Spinal cord (tissue), 10 donors: ENCODE measurements at places on chromosomes 12 and 14. TPM values are rescaled to one million over a fixed set of nuclear protein-coding genes. Genes with fewer than 3 reads are reported as not detected.

DNA sequence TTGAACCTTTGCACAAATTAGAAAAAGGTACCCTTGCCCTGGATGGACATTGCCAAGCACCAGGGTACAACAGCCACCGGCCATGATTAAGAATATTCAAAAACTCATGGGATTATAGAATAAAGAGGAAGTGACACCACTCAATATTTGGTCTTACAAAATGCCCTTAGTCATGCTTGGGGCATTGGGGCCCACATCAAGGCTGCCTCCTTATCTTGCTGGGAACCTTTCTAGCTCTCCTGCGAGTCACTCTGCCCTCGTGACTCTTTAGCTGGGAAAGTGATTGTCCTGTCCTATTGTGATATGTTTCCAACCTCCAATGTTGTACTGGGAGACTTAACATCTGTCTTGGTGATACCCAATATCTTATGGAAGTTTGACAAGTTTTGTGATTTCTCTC lies 57.8 kb downstream of the GTF2A1 start:
- H3K27ac ChIP-seq: no peak overlapping the region
- H3K4me1 ChIP-seq: no peaks in the 10 kb centered on the region
- H3K4me3 ChIP-seq: no peak overlapping the region
- H3K36me3 ChIP-seq: no peaks in the 10 kb centered on the region
- no peak for DNase-seq

- H3K27me3 ChIP-seq: peaks cover 9% of the 10 kb centered on the region
- H3K4me1 ChIP-seq: peaks cover 18% of the 10 kb centered on the region
- peaks cover 27% of the 10 kb centered on the region for H3K36me3 ChIP-seq
- DNase-seq: no peak
Measured at GRCh38 chr12:130778776-130779175, 60.3 kb downstream of the STX2 start.

- no peak overlapping the region for H3K4me3 ChIP-seq
- no peaks in the 10 kb centered on the region for H3K36me3 ChIP-seq
- DNase-seq: no peak
- H3K4me1 ChIP-seq: no peaks in the 10 kb centered on the region
- H3K27ac ChIP-seq: no peak overlapping the region
Measured at GRCh38 chr14:59632381-59632780, 55.8 kb upstream of the CCDC175 start.

IKZF4 gene
- 3.4 TPM for total RNA-seq

NGB gene
- total RNA-seq: 2.6 TPM

FAM90A1 gene
- total RNA-seq: not detected

DNA sequence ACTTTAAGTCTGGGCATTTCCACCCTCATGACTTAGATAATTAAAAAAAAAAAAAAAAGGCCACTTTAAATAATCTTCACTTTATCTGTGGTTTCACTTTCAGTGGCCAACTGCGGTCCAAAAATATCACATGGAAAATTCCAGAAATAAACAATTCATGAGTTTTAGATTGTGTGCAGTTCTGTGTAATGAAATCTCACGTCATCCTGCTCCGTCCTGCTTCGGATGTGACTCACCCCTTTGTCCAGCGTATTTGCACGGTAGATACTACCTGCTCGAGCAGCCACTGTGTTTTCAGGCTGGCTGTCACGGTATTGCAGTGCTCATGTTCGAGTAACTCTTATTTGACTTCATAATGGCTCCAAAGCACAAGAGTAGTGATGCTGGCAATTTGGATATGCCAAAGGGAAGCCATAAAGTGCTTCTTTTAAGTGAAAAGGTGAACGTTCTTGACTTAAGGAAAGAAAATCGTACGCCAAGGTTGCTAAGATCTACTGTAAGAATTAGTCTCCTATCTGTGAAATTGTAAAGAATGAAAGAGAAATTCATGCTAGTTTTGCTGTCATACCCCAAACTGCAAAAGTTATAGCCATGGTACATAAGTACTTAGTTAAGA lies 2.4 kb downstream of the E2F7 start:
- H3K27me3 ChIP-seq: peaks cover 10% of the 10 kb centered on the region
- peaks cover 9% of the 10 kb centered on the region for H3K4me1 ChIP-seq
- no peak for DNase-seq

DNA sequence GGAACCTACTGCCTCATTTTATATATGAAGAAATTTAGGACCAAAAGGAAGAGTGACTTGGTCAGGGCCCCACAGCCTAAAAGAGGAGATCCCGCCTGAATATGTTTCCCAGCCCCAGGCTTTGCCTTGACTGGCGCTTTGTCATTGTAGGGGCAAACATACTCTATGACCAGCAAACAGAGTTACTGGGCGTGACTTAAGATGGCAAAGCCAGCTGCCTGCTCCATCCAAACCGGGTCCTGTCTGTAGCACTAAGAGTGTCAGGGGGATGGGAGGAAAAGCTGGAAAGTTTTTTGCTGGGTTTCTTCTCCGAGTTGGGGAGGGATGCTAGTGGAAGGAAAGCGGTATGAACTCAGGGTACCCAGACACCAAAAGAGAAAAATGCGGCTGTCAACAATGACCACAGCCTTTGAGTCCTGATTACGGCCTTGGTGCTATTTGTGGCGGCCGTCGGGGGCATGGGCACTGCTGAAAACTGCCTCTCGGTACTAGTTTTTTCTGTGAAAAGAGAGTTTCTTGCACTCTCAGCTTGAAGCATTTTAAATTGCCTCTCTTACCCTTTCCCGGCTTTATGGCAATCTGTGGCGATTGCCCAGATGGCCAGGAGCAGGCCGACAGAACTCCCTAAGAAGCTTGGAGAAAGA lies 82.7 kb downstream of the PRIMA1 start:
- no peak for DNase-seq
- H3K27ac ChIP-seq: no peak overlapping the region
- peaks cover 16% of the 10 kb centered on the region for H3K36me3 ChIP-seq
- H3K4me1 ChIP-seq: no peaks in the 10 kb centered on the region

DNA sequence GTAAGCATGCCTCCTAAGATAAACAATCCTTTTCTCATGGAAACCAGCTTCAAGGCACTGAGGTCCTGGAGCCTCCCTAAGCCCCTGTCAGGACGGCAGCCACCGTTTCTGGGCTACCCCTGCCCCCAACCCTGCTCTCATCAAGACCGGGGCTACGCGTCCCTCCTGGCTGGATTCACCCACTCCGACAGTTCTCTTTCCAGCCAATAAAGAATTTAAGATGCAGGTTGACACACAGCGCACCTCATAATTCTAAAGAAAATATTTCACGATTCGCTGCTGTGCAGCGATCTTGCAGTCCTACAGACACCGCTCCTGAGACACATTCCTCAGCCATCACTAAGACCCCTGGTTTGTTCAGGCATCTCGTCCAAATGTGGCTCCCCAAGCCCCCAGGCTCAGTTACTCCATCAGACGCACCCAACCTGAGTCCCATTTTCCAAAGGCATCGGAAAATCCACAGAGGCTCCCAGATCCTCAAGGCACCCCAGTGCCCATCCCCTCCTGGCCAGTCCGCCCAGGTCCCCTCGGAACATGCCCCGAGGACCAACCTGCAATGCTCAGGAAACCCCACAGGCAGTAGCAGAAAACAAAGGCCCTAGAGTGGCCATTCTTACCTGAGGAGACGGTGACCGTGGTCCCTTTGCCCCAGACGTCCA lies 336.3 kb downstream of the TMEM121 start:
- no peaks in the 10 kb centered on the region for H3K36me3 ChIP-seq
- no peaks in the 10 kb centered on the region for H3K27me3 ChIP-seq
- no peak for DNase-seq
- H3K27ac ChIP-seq: no peak overlapping the region
- no peak overlapping the region for H3K4me3 ChIP-seq
- no peaks in the 10 kb centered on the region for H3K4me1 ChIP-seq

GRCh38 chr12:54654926-54655325 lies 6.8 kb upstream of the DCD start:
- no peaks in the 10 kb centered on the region for H3K27me3 ChIP-seq
- no peaks in the 10 kb centered on the region for H3K4me1 ChIP-seq
- peak; percentile 4 for DNase-seq
- H3K4me3 ChIP-seq: no peak overlapping the region
- no peak overlapping the region for H3K27ac ChIP-seq
- H3K36me3 ChIP-seq: no peaks in the 10 kb centered on the region

GRCh38 chr14:62745496-62745895 lies 299.8 kb downstream of the KCNH5 start:
- no peaks in the 10 kb centered on the region for H3K4me1 ChIP-seq
- no peak overlapping the region for H3K27ac ChIP-seq
- H3K27me3 ChIP-seq: no peaks in the 10 kb centered on the region

DNA sequence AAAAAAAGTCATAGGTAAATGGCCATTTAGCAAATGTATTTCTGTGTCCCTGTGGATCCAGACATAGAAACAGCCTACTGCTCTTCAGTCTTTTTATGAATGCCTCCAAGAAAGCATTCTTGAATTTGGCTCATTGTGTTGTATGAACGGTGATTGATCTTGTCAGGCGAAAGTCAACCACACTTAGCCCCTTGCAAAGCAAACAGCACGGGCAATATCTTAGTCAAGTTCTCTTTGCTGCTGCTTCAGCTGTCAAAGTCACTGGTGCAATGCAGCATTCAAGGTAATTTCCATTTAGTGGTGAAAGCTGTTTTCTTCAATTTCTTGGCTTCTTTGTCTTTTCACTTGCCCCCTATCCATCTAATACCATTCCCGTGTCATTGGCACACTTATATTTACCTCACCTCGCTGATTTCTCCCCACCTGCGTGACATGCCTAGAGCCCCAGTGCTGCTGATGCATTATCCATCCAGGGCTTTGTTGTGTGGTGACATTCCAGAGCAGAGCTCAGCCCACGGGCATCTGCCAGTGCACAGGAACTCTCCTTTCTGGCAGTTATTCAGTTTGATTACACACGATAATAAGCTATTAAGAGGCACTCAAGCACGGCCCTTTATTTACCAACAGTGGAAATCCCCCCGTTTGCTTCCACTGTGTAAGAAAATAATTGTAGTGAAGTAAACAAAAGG lies 362.3 kb upstream of the NOVA1 start:
- H3K4me1 ChIP-seq: peaks cover 4% of the 10 kb centered on the region
- DNase-seq: no peak

DNA sequence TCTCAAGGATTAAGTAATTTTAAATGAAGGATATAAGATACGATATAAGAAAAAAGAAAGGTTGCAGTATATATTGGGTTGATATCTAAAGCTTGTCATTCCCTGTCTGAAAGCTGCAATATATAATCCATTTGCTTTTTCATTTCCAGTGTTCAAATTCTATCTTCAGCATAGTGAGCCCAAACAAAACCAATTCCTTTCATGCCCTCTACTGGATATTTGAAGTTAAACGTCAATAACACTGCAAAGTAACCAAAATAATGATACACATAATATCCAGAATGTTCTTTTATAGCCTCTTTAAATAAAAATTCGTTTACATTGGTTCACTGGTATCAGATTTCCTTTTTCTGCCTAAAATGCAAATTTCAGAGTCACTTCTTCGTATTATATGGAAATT lies 64.5 kb upstream of the DAAM1 start:
- H3K4me3 ChIP-seq: no peak overlapping the region
- peak; percentile 65 for DNase-seq
- no peak overlapping the region for H3K27ac ChIP-seq
- H3K4me1 ChIP-seq: no peaks in the 10 kb centered on the region
- no peaks in the 10 kb centered on the region for H3K36me3 ChIP-seq

PRB2 gene
- not detected for total RNA-seq

DNA sequence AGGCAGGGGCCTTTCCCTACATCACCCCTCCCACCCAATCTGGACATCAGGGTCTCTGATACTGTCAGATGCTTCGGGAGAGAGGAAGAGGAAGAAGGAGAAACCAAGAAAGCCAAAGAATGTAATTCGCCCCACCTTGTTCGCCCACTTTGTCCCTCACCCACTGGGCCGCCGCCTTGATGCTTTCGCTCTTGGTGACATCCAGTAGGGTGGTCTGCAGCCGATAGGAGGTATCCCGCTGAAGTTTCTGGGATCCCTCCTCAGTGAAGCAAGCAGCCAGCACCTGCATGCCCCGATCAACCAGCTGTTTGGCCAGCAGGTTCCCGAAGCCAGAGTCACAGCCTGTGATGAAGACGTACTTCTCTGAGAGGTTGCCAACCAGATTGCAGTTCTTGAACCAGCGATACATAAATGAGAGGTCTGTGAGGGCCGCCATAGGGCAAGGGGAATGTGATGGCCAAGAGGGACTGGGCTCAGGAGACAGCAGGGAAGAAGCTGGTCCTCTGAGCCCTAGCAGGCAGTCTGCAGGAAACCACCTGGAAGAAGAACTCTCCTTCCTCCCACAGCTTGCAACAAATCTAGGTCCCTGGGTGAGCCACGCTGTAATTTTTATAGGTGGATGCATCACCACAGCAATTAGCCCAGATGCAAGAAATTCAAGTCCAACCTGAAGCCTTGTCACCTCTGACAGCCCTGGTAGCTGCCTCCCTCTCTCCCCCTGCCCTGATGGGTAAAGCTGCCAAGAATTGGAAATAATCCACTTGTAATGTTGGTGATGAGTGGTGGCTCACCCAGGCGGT lies at the start of gene SDR9C7:
SDR9C7 (minus strand) TSS at position 583 of the 800 bp plus-strand sequence; CDS start at position 436, 147 bp downstream.
- no peak within 1 kb of the TSS for H3K27ac ChIP-seq
- no peak for DNase-seq
- no peaks in the 10 kb centered on the region for H3K36me3 ChIP-seq
- no peaks in the 10 kb centered on the region for H3K27me3 ChIP-seq
- peaks cover 3% of the 10 kb centered on the region for H3K4me1 ChIP-seq

GLT8D2 gene
- total RNA-seq: 49.0 TPM

OR4E2 gene
- total RNA-seq: not detected

GRCh38 chr14:87873741-87874140 lies 119.2 kb downstream of the GALC start:
- no peaks in the 10 kb centered on the region for H3K36me3 ChIP-seq
- no peaks in the 10 kb centered on the region for H3K27me3 ChIP-seq
- no peak overlapping the region for H3K27ac ChIP-seq
- no peaks in the 10 kb centered on the region for H3K4me1 ChIP-seq
- no peak overlapping the region for H3K4me3 ChIP-seq

GRCh38 chr12:57872362-57872761 lies 25.8 kb upstream of the CTDSP2 start:
- no peak overlapping the region for H3K4me3 ChIP-seq
- peaks cover 6% of the 10 kb centered on the region for H3K27me3 ChIP-seq
- H3K27ac ChIP-seq: no peak overlapping the region
- DNase-seq: no peak
- H3K4me1 ChIP-seq: peaks cover 27% of the 10 kb centered on the region

GRCh38 chr12:3294481-3294911 lies 196.5 kb upstream of the PRMT8 start:
- DNase-seq: no peak
- H3K27me3 ChIP-seq: peaks cover 3% of the 10 kb centered on the region

- no peak overlapping the region for H3K27ac ChIP-seq
- no peaks in the 10 kb centered on the region for H3K36me3 ChIP-seq
- no peak for DNase-seq
- H3K4me1 ChIP-seq: no peaks in the 10 kb centered on the region
- H3K27me3 ChIP-seq: no peaks in the 10 kb centered on the region
Measured at GRCh38 chr14:71333705-71334104, 426.4 kb downstream of the PCNX1 start.

GRCh38 chr14:91796617-91797347 lies 64.9 kb upstream of the CATSPERB start:
- no peak overlapping the region for H3K27ac ChIP-seq

- no peaks in the 10 kb centered on the region for H3K36me3 ChIP-seq
- no peaks in the 10 kb centered on the region for H3K27me3 ChIP-seq
- no peak overlapping the region for H3K27ac ChIP-seq
- no peak overlapping the region for H3K4me3 ChIP-seq
- DNase-seq: no peak
- H3K4me1 ChIP-seq: no peaks in the 10 kb centered on the region
Measured at GRCh38 chr14:51304941-51305340, 64.9 kb downstream of the TMX1 start.

GRCh38 chr14:49982501-49982951 lies 89.6 kb downstream of the ARF6 start:
- no peaks in the 10 kb centered on the region for H3K4me1 ChIP-seq
- DNase-seq: no peak
- H3K4me3 ChIP-seq: no peak overlapping the region
- H3K27ac ChIP-seq: peak overlapping the region; percentile 6
- no peaks in the 10 kb centered on the region for H3K27me3 ChIP-seq
- no peaks in the 10 kb centered on the region for H3K36me3 ChIP-seq
